AG09309 (cell line): ENCODE measurements at places on chromosomes 11 and 22.

DNA sequence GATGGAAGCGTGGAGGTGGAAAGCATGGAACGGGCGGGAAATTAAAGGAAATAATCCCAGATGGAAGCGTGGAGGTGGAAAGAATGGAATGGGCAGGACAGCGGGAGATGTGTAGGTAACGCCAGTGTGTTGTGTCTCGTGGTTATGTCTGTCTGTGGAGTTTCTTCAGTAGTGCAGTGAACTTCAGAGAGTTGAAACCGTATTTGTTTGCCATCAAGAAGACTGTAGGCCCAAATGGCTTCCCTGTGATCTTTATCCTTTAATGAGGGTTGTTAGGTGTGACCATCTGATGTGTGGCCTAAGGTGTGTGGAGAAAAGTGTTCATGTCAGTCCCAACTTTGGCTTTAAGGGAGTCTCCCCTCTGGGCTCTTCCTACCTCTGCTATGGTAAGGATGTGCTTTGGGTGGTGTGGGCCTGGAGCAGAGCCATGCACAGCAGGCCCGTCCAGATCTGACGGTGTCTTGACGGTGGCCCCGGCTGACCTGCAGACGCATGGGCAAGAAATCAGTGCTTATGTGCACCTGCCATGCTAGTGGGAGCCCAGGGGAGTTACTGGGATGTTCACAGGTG, 39.6 kb downstream of the AP2A2 start:
- no peak for DNase-seq

DNA sequence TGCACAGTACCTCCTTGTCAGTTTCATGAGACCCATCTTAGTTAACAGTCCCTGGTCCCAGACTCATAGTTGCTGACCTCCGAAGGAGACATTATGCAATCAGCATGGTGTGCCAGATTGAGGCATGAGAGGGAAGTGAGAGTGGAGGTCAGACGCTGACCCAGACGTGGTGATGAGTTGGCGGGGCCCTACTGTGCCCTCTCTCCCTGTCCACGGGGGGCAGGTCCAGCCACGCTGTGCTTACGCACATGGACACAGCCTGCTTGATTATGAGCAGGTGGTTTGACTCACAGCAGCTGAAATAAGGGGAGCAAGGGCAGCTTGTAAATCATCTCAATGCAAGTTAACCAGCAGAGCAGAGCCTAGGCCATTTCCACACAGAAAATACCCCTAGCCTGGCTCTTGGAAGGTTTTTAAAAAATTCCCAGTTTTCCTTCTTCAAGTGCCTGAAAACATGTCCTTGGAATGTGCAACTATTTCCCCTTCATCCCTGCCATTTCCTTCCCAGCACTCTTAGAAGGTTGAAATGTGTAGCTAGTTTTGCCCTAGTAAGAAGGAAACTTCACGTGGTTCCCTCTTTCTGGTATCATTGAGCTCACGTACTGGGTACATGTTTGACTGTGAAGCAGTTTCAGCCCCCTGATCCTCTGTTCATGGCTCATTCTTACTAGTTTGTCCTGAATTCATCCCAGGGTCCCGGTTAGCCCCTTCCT, 122.6 kb upstream of the SORL1-AS1 start:
- peak; percentile 64 for DNase-seq

DNA sequence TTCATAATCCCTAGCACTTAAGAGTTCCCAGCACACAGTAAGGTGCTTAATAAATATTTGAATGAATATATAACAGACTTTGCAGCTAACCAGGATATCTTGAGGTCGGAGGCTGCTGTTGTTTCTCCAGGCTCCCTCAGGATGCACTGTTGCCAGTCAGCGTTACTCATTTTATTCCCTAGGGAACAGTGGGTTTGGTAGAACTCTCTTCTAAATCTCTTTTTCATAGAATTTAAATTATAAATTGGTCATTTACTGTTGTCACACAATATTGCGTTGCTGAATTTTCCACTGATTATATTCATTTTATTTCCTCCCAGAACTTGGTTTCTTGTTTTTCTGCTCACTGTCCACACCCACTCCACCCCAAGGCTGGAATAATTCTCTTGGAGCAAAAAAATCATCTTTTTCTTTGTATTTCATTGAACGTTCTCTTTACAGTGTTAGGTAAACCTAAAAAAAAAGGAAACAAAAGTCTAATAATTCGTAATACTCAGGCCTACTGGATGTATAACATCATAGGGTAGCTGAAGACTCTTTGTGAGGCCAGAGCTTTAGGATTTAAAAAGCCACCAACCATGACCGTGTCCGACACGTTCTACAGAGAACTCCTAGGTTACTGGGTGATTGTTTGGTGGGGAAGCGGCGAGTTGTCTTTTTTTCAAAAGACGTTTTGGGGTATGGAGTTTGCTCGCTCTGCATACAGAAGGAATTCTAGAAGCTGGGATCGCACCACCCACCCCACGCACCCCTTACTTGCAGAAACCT, 766 bp upstream of the CAPRIN1 start:
- no peak for DNase-seq

DNA sequence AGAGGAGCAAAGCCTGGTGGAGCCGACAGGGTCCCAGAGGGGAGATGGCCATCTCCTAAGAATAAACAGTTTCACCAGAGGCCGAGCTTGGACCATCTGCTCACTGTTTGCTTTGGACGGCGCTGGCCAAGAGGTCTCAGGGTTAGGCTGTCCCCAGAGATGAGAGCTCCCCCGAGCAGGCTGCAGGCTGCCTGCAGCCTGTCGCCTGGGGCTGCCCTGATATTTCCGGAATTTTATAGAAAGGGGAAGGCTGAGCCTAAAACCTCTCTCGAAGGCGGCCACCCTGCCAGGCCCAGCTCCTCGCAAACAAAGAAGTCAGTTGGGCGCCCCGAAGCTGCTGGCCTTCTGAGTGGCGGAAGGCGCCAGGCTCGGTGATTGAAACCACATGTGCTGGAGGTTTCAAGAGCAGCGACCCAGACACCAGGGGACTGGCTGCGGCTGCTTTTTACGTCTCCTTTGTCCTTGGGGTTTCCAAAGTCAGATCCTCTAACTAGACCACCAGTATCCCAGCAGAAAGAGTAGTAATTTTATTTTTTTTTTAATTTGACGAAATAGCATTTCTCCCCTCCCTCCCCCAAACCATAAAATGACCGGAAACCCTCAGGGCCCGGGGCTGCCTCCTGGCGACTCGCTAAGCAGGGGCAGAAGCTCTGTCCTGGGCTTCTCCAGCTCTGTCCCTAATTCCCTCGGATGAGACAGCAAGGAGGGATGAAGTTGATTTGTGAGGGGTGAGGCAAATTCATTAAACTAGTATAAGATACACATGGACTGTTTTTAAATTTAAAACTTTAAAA, 57.4 kb downstream of the CLMP start:
- peak; percentile 69 for DNase-seq

DNA sequence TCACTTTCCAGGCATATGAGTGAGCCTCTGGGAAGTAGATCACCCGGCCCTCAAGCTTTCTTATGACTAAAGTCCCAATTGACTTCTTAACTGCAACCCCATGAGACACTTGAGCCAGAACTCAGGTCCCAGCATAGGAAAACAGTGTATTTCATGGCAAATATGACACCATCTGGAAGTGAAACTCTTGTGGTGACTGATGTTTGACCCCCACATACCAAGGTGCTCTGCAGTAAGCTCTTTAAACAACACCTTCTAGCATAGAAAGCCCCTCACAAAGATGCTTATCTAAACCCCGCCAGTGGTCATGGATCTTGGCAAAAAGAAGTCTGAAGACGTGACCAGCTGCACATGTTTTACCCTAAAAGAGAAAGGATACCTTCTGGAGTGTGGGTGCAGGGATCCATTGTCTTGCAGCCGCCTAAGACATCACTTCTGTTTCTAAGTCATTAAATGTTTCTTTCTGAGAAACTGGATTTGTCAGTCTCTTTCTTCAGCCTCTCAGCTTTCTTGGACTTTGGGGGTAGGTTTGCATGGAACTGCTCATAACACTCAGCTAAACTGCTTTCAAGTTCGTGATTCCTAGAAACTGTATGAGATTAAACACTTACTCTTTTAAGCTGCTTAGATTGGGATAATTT, 7.4 kb upstream of the PELI3 start:
- no peak for DNase-seq

- no peak for DNase-seq
Measured at GRCh38 chr22:23179381-23180299, 669 bp upstream of the BCR start.
